ENCODE measurements at places on chromosomes 6 and 20.

GRCh38 chr6:164695896-164696295 is 613.5 kb downstream of the C6orf118 start:
- DNase-seq = no peak

DNA sequence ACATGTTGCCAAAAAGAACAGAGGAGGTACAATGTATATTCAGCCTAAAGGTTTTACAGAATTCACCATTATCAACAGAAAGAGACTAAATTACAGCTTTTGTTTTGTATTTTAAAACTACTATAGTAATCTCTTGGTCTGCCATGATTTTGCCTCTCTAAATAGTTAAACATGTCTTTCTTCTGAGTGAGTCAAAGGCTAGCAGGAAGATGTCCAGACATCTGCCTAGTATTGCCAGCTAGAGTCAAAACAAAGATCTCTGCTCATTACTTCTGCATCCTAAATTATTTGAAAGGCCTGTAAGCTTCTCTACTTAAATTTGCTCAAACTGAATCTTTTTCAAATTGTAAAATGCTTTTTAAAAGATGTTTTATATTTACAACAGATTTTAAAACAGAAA is 8.8 kb downstream of the ASF1A start:
- no peak for DNase-seq

GRCh38 chr6:14092838-14093789 is 24.5 kb upstream of the CD83 start:
- no peak for DNase-seq

- peak; percentile 85 for DNase-seq
Observed at GRCh38 chr20:53621482-53622246, 28.0 kb upstream of the ZNF217 start.

- no peak for DNase-seq
Observed at GRCh38 chr20:29741894-29742698, 1515.4 kb upstream of the DEFB115 start.

DNA sequence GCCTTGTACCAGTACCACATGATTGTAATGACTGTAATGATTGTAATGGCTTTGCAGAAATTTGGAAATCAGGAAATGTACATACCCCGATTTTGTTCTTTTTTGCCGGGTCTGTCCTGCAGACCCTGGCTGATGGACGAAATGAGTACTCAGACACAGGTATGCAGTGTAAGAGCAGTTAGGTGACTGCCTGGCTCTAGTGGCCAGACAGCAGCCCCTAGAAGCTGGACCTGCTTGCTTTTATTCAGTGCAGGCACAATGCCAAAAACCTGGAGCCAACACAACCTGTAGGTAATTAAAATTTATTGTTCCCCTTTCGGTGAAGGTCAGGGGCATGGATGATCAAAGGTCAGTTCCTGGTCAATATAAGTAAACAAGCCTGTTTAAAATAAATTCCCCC is 346.0 kb downstream of the NKAIN2 start:
- no peak for DNase-seq

- no peak for DNase-seq
Observed at GRCh38 chr20:52746190-52746589, 226.0 kb upstream of the TSHZ2 start.

DNA sequence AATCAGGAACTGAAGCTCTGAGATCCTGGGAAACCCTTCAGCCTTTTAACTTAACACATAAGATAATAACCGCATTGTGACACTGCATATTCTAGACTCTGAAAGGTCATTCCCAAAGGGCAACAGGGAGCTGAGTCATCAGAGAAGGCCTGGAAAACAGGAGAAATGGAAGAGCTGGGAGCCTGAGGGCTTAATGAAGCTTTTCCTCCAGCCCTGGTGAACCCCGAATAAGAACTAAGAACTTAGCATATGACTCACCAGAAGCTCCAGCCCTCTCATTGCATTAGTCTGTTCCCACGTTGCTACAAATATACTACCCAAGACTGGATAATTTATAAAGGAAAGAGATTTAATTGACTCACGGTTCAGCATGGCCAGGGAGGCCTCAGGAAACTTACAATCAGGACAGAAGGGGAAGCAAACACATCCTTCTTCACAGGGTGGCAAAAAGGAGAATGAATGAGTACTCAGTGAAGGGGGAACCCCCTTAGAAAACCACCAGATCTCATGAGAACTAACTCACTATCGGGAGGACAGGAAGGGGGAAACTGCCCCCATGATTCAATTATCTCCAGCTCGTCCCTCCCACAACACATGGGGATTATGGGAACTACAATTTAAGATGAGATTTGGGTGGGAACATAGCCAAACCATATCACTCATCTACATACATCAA is 648.5 kb downstream of the TFAP2A start:
- DNase-seq = peak; percentile 90

- peak; percentile 23 for DNase-seq
Observed at GRCh38 chr20:38126146-38126921, 38.7 kb downstream of the TGM2 start.

DNA sequence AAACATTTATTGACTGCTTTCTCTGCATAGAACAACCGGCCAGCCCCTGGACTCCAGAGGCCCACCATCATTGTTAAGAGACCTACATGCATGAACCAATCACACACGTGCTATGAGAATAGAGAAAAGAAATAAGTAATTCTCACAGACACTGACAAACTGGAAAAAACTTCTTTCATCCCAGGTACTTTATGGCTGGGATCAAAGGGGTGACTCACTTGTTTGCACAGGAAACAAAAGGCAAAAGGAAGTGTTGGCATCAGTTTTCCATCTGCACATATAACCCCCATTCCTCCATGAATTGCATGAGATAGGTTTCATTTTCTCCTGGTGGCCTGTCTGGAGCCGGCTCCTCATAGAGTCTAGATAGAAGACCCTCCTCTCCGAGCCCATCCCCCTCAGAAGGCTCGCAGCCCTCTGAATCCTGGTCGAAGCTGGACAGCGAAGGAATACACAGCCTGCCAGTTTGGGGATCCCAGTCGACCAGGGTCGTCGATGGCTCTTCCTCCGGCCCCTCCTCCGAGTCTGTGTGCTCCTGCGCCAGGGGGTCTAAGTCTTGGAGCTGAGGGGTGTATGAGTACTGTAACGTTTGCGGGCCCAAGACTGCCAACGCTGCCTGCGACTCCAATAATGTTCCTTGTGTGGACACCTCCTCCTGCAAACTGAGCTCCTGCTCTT is 43.3 kb downstream of the IL20RA start:
- DNase-seq = no peak

DNA sequence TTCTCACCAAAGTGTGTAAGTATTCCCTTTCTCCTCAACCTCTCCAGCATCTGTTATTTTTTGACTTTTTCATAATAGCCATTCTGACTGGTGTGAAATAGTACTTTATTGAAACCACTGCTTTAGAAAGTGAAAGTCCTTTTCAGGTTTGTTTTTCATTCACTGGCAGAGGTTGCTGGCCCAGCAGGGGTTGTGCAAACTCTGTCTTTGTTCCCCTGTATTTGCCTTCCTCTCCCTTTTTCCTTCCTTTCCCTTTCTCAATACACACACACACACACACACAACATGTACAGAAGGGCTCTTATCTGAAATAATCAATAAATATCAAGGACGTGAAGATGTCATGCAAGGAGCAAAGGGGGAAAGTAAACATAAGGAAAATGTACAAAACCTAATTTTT is 99.8 kb downstream of the LY86 start:
- DNase-seq = no peak

DNA sequence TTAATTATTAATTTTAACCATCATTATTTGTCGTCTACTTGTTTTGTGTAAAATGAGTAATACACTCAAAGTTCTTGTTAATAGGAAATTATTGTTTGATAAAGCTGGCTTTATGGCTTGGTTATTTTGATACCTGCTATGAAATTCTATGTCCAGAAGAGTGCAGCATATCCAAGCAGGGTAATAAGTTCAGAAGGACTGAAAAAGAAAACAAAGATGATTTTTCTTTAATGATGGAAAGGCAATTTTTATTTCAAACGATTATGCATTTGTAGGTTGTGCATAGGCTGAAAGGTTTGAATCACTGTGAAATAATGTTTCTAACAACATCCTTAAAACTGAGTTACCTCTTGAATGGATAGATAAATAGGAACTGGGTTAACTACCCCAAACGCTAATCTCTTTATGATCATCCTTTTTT is 1.4 kb upstream of the MAN1A1 start:
- DNase-seq = peak; percentile 54

GRCh38 chr6:47308198-47308517 is 1.5 kb downstream of the TNFRSF21 start:
- no peak for DNase-seq

- no peak for DNase-seq
Observed at GRCh38 chr20:51702556-51702955, 65.6 kb downstream of the ATP9A start.

DNA sequence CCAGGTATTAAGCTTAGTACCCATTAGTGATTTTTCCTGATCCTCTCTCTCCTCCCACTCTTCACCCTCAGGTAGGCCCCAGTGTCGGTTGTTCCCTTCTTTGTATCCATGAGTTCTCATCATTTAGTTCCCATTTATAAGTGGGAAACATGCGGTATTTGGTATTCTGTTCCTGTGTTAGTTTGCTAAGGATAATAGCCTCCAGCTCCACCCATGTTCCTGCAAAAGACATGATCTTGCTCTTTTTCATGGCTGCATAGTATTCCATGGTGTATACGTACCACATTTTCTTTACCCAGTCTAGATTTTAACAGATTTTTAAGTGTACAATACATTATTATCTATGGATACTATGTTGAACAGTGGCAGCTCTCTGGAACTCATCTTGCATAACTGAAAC is 44.4 kb downstream of the CYP24A1 start:
- no peak for DNase-seq

- peak; percentile 18 for DNase-seq
Observed at GRCh38 chr6:143223895-143224294, 163.2 kb downstream of the AIG1 start.

DNA sequence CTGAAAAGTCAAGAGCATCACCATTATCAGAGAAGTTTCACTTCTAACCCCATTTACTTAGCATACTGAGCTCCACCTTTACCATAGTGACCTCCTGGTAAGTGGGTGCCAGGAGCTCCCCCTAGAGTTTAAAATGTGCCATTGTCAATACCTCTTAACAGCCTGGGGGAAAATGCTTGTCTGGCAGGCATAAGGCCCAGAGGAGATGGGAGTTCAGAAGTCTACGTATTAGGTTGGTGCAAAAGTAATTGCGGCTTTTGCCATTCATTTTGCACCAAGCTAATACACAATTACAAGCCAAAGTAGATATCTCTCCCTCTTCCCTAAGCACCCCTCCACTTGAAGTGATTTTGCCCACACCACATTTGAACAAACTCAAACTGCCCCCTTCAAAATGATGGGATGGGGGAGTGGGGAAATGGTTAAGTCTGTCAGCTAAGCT is 919.0 kb downstream of the KIF16B start:
- no peak for DNase-seq

- DNase-seq = no peak
Observed at GRCh38 chr6:139107051-139107450, 27.8 kb upstream of the HECA start.

DNA sequence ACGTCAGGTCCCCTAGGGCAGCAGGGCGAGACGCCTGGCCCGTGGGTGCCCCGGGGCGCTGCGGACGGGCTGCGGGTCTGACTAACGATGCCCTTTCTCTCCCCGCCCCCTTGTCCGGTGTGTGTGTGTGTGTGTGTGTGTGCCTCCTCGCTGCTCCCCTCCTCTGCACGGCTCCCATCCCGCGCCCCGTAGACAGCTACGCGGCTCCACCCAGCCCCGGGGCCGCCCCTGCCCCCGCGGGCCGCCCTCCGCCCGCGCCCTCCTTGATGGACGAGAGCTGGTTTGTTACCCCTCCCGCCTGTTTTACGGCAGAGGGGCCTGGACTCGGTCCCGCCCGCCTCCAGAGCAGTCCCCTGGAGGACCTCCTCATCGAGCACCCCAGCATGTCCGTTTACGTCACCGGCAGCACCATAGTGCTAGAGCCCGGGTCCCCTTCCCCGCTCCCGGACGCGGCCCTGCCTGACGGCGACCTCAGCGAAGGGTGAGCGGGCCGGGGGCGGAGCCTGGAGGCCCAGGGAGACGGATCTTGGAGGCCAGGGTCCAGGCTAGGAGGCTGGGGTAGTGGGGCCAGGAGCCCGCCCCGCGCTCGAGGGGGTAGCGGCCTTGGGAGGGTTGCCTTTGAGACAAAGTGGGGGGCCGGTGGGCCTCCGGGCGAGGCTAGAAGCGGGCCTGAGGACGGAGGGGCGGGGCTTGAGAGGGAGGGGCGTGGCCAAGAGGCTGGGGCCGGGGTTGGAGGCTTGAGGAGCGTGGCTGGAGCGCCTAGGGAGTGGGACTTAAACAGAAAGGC is 5.1 kb downstream of the TP53INP2 start:
- DNase-seq = peak; percentile 88

DNA sequence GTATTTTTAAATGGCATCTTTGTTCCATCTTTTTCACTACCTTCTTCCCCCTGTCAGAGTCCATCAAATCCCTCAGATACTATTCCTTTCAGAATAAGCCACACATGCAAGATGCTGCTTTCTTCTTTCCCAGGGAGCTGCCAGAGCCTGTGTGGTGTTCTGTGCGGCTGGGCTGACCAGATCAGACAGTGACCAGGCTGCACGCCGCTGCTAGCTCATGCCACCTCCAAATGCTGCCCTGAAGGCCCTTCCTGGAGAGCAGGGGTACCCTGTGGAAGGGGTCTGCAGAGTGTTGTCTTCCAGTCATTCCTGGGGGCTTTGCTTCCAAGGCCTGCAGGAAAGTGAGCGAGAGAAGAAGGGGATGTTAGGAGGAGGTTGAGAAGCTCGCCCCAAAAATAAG is 179.1 kb upstream of the SUPT3H start:
- DNase-seq = no peak

GRCh38 chr20:23289724-23290395 is 60.7 kb upstream of the NXT1 start:
- no peak for DNase-seq

GRCh38 chr20:32294071-32294470 is 16.6 kb downstream of the KIF3B start:
- DNase-seq = no peak

DNA sequence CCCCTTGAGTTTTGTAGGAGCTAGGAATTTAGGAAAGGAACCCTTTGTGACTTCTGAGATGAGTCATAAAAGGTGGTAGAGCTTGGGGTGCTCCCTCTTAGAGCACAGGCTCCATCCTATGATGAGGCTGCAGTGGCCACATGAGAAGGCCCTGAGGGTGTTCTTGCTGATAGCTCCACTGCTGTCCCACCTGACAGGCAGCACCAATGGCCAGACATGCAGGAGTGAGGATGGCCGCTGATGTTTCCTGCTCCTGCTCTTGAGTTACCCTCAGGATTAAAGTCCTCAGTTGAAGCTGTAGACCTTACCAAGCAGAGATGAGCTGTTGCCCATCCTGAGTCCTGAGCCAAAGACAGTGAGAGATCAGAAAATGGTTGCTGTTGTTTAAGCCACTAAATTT is 512.1 kb downstream of the CDH26 start:
- no peak for DNase-seq

- peak; percentile 74 for DNase-seq
Observed at GRCh38 chr20:2984956-2985661, 58.3 kb upstream of the GNRH2 start.

All from HCEC 1CT (cell line).